ENCODE measurements at places on chromosomes 1 and 21.

GRCh38 chr1:155473151-155473821, 89.3 kb downstream of the ASH1L start:
- DNase-seq = no peak

DNA sequence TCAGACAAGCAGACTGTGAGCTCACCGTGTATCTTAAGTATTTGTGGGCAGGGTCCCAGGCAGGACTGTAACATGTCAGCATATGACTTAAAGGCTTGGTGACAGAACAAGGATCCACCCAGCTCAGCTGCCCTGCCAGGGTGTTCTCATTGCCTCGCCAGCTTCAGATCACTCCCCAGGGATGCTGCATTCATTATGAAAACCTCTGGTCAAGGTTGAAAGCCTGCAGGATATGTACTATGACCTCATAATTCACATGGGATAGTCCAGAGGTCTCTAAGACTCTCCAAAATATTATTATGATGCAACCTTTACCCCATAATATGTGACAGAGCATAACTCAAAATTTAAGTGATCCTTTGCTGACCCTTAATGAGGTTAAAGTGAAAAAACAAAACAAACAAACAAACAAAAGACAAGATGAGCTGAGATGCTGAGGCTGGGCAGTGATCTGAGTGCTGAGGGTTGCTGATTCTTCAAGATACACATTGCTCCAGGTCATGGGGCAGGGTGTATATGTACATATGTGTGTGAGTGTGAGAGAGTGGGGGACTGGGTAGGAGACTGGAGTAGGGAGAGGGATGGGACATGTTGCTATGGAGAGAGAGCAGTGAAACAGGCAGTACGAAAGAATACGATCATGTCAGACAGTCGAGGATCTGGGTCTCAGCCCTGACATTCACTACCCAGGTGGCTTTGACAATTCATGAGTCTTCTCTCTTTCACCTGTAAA, 98.8 kb upstream of the DUSP10 start:
- DNase-seq = no peak

GRCh38 chr1:30805304-30806003, 47.9 kb upstream of the LAPTM5 start:
- DNase-seq = no peak

- DNase-seq = no peak
Measured at GRCh38 chr1:23561813-23562100, 2.5 kb upstream of the ID3 start.

DNA sequence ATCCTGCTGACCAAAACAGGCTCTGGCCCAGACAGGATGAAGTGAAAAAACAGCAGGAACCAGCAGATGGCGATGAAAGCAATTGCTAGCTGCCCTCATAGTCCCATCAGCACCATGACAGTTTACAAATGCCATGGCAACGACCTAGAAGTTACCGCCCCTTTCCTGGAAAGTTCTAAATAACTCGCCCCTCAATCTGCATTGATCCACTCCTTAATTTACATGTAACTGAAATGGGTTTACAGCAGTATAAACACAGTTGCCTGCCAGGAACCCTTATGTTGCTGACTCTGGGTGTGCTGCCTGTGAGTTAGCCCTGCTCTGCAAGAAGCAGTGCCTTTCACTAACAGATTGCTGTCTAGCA, 65.5 kb upstream of the CR1L start:
- DNase-seq = no peak

All from NCI-H510A (cell line).